ENCODE measurements at places on chromosomes 6 and 20. TPM values are rescaled to one million over a fixed set of nuclear protein-coding genes. Genes with fewer than 3 reads are reported as not detected.

The MLN gene
- total RNA-seq: not detected

The FHL5 gene
- not detected for total RNA-seq

The SLC22A1 gene
- 0.65 TPM for total RNA-seq

The TPX2 gene
- 40.5 TPM for total RNA-seq

The TGM2 gene
- 938 TPM for total RNA-seq

The BRD2 gene
- total RNA-seq: 139 TPM

The FAM162B gene
- total RNA-seq: 0.33 TPM

The ENTPD6 gene
- 37.8 TPM for total RNA-seq

The SLC22A7 gene
- total RNA-seq: not detected
